ENCODE measurements at places on chromosomes 12 and 14.

DNA sequence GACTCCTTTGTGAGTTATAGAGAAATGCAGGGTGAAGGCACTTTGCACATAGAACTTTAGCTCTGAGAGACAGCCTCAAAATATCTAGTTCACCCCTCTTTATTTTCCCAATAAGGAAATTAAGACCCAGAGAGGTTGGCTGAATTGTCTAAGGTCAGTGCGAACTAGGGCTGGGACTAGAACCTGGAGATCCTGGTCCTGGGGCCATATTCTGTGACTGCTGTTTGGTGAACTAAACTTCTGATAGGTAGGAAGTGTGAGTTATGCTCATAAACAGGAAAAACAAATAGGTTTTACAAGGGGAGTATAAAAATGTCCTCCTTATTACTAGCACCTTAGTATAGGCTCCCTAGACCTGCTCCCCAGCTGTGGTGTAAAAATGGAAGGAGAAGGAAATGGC lies 53.9 kb downstream of the DAD1 start:
- DNase-seq: no peak

DNA sequence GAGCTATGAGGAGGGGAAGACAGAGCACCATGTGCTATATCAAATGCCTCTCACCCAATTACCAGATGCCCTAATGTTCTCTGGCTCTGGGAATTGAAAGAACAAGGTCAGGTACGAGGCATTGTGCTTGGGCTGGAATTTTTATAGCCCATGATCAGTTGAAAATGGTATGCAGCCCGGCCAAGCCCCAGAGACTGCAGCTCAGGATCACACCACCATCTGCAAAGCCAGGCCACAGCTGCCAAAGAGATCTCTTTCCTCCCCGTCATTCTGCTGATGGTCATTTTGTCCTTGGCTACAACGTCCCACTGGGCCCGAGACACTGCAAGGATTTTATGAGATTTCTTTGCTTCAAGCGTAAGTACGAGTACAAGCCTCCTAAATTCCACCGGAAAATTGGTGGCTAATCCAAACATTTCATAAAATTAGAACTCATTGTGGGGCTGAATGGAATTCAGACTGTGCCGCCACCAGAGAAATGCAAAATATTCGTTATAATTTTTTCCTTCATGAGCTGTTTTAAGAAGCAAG lies 15.1 kb downstream of the NUAK1 start:
- no peak for DNase-seq

DNA sequence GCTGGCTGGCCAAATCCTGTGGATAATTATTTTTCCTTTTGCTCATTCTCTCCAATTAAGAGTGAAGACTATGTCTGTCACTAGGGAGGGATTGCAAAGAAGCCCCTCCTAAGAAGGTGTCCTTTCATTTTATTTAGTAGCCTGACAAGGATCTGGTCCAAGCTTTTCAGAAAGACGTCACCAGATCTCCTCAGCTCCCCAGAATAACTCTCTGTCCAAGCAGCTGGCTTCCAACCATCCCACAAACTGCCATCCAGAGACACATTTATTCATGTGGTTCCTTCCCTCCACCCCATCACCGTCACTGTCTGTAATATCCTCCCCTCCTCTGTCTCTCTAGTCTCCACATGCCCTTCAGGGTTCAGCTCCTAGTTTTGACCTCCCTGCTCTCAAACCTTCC lies 69.9 kb downstream of the PPM1H start:
- DNase-seq: peak; percentile 23

- no peak for DNase-seq
Measured at GRCh38 chr12:10919809-10920208, 9.2 kb upstream of the PRH2 start.

- DNase-seq: no peak
Measured at GRCh38 chr12:9793779-9794395, 33.2 kb upstream of the CD69 start.

DNA sequence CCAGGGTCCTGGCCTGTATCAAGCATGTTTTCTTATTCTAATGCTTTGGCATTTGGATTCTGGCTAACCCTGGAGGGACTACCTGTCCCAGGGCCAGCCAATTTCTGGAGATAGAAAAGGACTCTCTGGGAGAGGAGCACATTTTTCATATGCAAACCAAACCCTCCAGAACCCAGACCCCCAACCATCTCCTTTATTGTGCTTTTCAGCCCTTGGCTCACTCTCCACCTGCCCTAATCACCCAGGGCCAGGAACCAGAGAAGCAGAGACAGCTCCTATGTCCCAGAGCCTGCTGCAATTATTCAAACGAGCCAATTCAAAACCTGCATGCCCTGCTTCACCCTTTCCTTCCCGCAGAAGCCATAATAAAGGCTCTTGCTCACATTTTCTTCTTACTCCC lies 23.8 kb downstream of the HSPB8 start:
- DNase-seq: no peak

- DNase-seq: no peak
Measured at GRCh38 chr14:104592292-104592672, 12.3 kb downstream of the TMEM179 start.

GRCh38 chr14:91607322-91608047 lies 97.4 kb upstream of the PPP4R3A start:
- no peak for DNase-seq

DNA sequence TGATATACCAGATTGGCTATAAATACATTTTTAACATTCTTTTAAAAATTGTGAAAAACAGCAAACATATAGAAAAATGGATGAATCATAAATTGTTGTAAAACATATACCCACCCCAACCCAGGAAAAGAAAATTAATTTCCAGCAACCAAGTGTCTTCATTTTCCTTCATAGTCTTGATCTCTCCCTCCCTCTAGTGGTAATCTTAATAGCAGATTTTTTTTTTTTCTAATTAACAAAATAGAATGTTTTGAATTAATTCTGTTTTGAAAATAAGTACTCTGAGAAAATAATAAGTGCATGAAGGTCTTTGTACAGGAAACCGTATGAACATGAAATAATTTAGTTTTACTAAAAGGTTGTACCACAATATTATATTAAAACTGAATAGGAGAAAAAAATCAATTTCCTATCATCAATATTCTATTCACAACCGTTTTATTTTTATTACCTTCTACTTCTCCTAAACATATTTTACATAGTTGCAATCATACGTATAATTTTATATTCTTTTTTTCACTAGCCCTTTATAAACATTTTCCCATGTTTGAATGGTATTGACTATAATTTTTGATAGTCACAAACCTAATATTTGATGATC lies 7.0 kb downstream of the ETNK1 start:
- no peak for DNase-seq

GRCh38 chr12:130162745-130163460 lies 639 bp downstream of the FZD10 start:
- DNase-seq: no peak

- no peak for DNase-seq
Measured at GRCh38 chr12:21451529-21451928, 14.1 kb downstream of the PYROXD1 start.

- DNase-seq: no peak
Measured at GRCh38 chr12:7017870-7018349, 366 bp downstream of the LPCAT3 start.

- DNase-seq: no peak
Measured at GRCh38 chr14:73295198-73295796, 58.0 kb downstream of the PAPLN start.

DNA sequence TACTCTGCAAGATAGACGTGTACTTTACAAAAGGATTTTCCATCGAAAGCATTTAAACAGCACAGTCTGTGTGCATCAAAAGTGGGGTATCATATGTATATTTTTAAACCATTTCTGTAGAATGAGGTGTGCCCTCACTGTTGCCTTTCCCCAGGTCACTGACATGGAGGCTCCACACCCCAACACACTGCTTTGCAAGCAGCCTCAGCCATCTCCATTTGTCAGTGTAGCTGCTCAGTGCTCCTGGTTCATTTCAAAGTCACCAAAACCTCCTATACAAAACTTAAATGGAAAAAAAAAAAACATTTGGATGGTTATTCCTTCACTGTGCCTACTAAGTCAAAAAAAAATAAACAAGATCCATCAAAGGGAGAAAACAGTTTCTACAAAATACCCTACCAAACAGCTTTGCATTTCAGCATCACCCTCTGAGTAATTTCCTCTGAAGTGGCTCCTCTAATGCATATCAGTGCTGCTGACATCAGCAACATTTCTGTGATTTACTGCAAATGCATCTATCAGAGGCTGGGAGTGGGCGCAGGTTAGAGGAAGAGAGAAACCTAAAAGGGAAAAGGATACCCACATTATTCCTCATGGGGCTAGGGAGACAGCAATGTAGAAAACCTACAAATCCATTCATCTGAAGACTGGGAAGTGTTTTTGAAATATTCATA lies 46.0 kb downstream of the KCNK10 start:
- no peak for DNase-seq

DNA sequence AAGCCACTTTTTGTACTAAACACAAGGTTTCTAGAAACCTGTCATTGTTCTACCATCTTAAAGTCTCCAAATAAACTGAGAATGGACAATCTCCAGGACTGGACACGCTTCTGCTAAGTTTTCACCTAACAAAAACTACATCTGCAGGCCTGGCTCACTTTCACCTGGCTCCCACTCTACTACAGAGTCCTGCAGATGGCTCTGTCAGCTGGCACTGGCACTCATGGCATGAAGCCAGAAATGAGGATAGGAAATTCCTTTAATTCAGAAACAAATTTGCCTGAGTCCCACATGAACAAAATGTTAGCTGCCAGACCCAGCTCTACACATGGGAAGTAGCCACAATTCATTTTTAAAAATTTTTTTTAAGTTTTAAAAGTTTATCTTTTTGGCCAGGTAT lies 42.1 kb downstream of the STXBP6 start:
- peak; percentile 48 for DNase-seq

- DNase-seq: no peak
Measured at GRCh38 chr12:121124402-121125109, 8.1 kb upstream of the P2RX7 start.

DNA sequence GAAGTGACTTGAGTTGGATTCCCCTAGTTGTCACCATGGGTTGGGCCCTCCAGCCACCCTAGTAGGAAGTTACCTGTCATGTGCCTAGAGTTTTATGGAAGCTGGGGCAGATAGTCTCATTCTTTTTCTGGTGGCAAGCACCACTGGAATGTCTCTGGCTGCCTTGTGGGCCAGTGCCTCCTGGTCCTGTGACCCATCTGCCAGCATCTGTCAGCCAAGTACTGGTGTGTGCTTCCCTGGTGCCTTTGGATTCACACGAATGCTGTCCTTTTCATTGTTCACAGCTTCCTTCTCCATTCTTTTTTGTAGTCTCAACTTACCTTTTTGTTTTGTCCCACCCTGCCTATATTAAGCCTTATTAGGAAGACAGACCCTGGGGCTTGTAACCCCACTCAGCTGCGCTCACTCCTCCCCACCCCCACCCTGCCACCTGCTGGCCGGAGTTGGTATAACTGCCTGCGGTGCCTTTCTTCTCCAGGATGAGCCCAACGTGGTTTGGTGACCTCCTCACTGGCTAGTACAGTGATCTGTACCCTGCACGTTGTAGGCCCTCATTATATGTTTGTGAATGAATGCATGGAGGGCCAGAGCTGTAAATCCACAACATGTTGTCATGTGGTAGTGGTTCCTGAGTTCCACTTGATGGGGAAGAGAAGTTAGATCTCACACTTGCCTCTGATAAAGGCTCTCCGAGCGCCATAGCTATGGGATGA lies 125.7 kb downstream of the TSPAN9 start:
- peak; percentile 69 for DNase-seq

GRCh38 chr14:33933386-33933933 lies 17.4 kb downstream of the EGLN3 start:
- DNase-seq: no peak

DNA sequence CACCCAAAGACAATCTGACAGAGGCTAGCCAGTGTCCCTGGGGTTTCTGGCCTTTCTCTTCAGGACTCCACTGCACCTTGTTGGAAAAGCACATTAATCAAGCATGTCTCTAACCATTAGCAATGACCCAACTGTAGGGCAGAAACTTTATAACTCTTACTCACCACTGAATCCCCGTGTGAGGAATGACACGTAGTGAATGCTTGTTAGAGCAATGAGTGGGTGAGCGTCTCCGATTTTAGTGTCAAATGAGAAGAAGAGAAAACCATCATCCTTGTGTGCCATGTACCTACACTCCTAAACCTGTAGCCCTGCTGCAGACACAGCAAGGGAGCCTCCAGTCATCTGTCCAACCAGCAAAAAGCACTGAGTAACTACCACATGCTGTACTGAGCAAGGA lies 56.5 kb upstream of the GPR68 start:
- no peak for DNase-seq

DNA sequence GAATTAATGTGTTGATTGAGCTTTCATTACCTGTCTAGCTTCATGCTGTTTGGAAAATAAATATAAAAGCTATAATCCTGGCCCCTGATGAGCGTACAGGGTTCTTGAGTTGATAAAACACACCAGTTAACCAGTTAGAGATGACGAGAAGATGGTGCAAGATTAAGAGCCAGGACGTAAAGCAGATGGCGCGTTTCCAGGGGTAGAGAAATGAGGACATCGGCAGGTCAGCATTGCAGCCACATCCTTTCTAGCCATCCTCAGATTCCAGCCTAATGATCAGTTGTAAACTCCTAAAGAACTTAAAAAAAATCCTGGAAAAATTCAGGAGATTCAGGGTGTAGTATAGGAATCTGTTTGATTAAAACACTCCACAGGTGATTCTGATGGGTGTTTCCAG lies 203.7 kb downstream of the CACNA1C start:
- DNase-seq: no peak

DNA sequence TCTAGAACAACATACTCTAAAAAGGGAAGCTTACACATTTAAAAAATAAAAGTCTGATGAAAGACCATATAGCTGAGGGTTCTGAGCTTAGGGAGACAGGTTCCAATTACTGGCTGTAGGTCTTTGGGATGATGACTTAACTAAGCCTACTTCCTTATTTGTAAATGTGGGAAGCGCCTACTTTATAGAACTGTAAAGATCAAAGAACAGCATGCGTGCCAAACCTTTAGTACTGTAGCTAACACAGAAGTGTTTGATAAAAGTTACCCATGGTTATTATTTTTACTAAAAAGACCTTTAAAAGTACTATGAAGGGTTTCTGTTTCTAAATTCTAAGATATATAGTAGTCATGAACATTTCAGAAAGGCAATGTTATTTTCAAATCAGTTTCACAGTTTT lies 35.7 kb downstream of the STK38L start:
- DNase-seq: no peak

DNA sequence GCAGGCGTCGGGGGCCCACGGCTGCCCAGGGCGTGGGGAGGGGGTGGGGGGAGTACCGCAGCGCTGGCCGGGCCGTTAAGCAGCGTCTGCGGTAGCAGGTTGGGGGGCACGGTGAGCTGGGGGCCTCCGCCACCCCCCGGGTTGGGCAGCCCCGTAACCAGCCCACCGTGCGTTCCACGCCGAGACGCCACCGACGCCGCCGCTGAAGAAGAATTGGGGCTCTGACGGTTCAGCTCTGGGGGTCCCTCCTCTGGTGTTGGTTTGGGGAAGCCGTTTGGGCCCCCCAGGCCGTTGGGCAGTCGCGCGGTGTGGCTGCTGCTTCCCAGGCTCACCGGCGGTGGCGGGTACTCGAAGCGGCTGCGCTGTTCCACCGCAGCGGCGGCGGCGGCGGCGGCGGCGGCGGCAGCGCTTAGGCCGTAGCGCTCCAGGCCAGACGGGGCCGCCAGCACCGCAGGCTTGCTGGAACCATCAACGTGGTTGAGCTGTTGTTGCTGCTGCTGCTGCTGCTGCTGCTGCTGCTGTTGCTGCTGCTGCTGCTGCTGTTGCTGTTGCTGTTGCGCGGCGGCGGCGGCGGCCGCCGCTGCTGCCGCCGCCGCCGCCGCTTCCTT lies 1.5 kb downstream of the IRF2BPL start:
- DNase-seq: no peak

All from hindlimb muscle (tissue), 1 donor.